EL (cell line): ENCODE measurements at places on chromosomes 4 and X.

DNA sequence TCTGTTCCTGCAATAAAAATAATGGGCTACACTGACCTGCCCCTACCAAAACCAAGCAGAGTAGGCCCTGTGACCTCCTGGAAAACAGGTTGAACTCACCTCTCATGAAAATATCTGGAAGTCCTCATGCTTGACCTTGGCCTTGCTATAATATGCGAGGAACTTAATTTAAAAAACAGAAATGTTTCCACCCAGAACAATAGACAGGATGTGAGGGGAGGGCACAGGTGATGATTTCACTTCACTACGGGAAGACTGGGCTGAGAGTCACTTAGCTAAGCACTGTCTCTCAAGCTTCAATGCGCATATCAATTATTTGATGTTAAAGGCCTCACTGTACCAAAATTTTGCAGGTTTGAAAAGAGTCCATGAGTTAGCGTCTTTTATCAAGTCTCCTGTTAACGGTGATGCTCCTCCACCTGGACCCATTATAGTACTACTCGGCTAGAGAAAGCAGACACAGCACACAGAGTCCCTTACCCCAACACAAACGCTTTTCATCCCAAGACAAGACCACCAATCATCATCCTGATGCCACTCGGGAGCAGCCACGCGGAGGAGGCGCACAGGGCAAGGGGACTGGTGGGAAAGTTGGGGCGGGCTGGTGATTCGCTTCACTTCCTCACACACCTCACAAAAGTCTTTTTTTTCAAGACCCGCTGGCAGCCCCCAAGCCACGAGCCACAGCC is 25.9 kb downstream of the ZNF721 start:
- peak; percentile 20 for DNase-seq

DNA sequence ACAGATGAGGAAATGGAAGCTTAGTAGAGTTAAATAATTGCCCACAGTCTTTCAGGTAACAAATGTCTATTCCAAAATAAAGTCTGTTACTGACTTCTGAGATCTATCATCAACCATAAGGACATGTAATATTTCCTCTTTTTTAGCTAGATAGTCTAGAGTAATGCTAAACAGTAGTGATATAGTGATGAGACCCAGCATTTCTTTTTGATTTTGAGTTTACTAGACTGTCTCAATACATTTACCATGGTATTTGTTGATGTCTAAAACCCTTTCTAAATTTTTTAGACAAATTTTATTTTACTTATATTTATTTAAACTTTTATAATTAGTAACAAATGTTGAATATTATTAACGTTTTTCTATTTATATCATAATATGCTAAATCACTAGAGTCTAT is 465.1 kb upstream of the SLIT2 start:
- no peak for DNase-seq

DNA sequence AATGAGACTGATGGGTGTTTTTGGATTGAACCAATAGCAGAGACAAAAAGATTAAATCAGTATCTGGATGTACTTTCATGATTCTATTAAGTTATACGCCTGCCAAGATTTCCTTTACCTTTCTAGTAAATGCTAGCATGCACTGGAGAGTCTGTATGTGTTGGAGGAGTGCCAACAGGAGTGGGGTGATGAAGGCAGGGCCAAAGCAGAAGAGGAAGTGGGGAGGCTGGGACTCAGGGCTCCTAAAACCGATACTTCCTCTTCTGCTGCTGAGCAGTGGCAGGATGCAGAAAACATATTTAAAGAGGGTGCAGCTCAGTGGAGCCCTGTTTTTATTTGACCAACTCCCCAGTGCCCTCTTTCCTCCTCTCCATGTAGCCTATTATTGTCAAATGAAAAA is 5.6 kb downstream of the CYSLTR1 start:
- no peak for DNase-seq

GRCh38 chr4:100248476-100248875 is 58.2 kb upstream of the DDIT4L start:
- no peak for DNase-seq

GRCh38 chr4:7719354-7720174 is 220.1 kb downstream of the AFAP1 start:
- peak; percentile 38 for DNase-seq

DNA sequence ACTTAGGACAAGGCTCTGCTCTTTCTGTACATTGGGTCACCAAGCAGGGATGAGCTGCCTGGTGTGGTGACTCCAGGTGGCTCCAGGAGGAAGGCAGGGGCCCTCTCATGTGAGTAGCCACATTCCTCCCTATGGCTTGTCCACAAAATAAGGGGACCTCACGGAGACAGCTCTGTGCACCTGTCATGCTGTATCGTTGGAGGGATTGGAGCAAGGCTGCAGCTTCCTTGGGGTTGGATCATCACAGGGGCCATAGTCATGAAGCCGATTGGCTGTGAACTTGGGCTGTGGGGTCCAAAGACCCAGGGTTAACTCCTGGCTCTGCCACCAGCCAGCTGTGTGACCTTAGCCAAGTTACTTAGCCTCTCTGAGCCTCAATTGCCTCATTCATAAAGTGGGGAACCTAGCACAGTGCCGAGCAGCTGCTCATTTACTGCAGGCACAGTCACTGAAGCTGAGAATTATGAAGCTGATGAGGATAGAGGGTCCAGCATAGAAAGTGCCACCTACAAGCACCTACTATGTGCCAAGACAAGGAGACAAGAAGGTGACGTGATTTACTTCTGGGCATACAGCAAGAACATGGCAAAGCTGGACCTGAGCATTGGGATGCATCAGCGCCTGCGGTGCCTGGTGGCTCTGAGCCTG is 11.8 kb upstream of the KIAA0232 start:
- DNase-seq, result no peak

DNA sequence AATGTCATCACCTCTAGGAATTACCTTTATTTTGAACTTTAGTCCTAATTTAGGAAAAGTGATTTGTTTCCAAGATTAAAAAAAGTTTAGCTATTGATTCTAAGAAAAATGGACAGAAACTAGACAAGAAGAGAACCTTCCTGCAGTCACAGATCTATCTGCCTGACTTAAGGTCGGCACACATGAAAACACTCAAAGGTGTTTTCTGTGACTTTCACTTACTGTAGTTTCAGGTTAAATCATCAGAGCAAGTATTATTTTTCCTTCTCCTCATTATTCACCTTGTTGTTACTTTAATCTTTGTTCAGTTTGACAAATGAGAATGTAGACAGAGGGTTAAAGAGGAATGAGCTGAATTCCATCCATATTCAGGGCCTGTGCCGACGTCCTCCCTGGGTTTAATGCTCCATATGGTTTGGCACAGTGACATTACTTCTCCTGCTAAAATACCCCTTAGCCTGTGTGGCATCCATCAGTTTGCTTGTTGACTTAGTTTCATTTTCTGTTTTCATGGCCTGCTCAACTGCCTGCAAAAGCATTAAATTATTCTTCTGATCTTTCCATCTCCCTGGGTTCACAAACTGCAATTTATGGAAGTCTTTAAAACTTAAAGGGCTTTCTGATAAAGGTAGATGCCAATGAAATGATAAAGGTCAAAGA is 352.7 kb downstream of the NKX6-1 start:
- DNase-seq, result no peak
